ENCODE measurements at places on chromosomes 3 and 15.

DNA sequence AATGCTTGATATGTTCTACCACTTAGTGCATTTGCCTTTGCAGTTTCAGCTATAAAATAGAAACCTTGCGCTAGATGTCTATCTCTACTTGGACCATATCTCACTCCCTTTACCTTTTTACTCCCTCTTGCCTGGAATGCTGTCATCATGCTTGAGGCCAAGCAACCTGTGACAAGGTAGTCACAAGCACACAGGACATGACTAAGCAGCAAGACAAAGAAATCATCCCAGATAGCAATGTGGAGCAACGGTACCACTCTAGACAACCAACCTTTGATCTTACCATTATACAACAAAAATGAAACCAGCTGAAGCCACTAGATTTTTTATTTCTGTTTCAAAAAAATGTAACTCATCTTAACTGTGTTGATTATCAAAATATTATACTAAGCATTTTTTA lies 50.5 kb upstream of the SPSB4 start:
- DNase-seq: no peak

GRCh38 chr15:66573719-66574595 lies 8.2 kb upstream of the LCTL start:
- peak; percentile 88 for DNase-seq

GRCh38 chr3:158804441-158804840 lies 2.6 kb downstream of the MFSD1 start:
- DNase-seq: no peak

- DNase-seq: no peak
Observed at GRCh38 chr3:24802614-24803013, 308.0 kb upstream of the THRB start.

DNA sequence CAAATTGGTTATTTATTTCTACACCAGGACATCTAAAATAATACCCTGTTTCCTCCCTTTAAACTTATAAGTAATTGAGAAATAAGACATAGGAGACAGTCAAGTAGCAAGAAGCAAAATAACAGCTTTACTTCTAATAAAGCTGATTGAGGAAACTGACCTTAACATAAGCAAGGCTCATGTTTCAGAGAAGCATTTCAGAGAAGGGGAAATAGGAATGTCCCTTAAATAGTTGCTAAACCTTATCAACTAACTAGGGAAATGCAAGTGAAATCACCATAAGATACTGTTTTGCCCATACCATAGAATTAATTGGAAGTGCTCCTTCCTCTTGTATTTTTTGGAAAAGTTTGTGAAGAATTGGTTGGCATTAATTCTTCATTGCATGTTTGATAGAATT lies 84.9 kb downstream of the B3GALNT1 start:
- DNase-seq: no peak

DNA sequence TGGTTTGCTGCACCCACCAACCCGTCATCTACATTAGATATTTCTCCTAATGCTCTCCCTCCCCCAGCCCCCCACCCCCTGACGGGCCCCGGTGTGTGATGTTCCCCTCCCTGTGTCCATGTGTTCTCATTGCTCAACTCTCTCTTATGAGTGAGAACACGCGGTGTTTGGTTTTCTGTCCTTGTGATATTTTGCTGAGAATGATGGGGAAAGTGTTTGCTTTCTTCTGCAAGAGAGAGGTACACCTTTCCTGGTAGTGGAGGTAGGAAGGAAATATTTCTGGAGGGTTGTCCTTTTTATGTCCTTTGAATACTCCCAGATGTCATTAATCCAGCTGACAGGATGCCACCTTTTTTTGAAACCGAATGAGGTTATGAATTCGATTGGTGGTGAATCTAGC lies 10.5 kb upstream of the SLC28A1 start:
- DNase-seq: no peak

GRCh38 chr15:71249986-71250385 lies 134.7 kb downstream of the THSD4 start:
- DNase-seq: no peak

GRCh38 chr3:25748189-25748588 lies 35.1 kb downstream of the NGLY1 start:
- no peak for DNase-seq

DNA sequence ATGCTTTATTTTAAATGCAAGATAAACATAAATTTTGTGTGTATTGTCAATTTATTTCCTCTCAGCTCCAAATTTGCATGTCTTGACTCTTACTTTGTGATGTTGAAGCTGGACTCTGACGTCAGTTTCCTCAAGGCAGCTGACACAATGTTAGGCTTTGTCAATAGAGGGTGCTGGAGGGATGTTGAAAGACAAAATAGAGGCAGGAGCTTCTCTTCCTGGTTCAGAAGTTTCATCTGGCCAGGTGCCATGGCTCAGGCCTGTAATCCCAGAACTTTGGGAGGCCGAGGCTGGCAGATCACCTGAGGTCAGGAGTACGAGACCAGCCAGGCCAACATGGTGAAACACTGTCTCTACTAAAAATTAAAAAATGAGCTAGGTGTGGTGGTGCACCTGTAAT lies 408.6 kb downstream of the GBE1 start:
- DNase-seq: no peak

DNA sequence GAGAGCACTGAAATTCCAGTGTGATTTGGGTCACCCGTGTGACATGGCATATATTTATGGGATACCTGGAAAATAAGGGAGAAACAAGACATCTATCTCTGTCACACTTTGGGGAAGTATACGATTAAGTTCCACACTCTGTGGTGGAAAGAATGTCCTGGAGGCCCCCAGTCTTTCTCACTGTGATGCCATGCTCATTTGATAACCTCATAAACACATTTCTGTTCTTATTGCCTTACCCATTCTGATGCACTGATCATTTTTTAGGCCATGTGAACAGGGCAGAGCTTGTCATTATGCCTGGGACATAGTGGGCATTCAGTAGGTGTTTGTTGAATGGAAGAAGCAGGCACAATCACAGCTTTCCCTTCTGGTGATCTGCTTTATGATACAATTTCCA lies 349.4 kb upstream of the TPRG1 start:
- DNase-seq: no peak

DNA sequence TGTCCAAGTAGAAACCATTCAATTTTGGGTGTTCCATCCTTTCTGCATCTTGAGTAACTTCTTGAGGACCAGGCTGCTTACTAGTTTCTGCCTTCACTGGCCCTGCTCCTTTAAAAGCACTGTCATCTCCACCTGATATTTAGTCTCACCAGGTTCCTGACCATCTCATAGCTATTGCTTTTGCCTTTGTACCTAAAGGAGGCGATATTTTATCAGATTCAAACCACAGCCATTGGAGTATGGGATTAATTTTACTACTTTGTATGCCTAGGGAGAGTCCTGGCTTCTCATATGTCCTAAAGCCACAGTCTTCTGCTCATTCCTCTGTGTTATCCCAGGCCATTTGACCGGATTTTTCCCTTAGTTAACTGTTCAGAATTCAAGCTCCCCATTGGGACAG lies 51.8 kb upstream of the RFX7 start:
- DNase-seq: no peak

DNA sequence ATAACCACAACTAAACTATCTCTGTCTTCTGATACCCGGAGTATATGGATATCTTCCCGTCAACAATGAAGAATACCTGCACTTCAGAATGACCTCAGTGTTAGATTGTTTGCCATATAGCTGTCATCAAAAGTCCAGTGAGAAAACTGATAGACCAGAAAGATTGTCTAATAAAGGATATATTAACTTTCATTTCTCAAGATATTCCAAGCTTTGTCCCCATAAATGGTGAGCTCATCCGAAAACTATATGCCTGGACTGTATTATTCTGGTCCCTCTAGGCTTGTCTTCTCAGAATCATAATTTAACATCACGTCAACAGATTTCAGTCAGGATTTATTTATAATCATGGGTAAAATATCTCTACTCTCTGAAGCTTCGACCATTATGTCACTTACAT lies 100.5 kb downstream of the ATP8B4 start:
- DNase-seq: no peak

- no peak for DNase-seq
Observed at GRCh38 chr3:123546133-123546755, 38.6 kb downstream of the HACD2 start.

All from AG09319 (cell line).